ENCODE measurements at places on chromosomes 13 and 19.

- no peak for DNase-seq
Measured at GRCh38 chr13:24288870-24289269, 20.5 kb upstream of the C1QTNF9 start.

GRCh38 chr19:42246143-42246921 lies 3.9 kb upstream of the GSK3A start:
- DNase-seq: no peak

DNA sequence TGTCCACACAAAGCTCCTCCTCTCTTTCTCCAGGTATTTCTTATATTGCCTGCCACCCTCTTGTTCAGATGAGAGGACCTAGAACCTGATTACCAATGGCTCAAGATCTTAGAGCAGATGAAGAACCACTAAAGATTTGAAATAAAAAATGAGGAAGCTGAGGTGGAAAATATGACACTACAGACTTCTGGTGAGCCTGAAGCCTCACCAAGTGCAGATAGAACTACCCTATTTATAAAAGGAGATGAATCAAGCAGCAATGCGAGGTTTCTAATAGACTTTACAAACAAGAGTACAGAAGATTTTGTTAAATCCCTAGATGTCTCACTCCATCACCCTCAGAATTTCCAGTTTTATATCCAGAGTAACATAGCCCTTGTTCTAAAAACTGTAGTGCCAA lies 345.8 kb downstream of the TBC1D4 start:
- DNase-seq: no peak

DNA sequence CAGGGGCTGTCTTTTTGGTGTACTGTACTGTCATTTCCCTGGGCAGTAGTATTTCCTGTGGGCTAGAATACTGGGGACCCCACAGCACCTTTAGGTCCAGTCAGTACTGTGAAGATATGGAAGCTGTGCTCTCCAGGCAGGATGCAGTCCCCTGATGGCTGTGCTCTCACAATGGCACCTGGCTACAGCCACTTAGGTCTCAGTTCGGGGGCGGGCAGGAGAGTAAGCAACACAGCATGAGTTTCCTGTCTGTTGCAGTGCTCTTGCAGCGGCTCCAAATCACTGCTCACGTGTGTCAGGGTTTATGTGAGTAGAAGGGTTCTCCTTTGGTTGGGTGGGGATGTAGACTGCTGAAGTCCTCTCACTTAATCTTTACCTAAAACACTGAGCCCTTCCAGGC lies 810.4 kb downstream of the DACH1 start:
- DNase-seq: no peak

GRCh38 chr13:28718196-28718542 lies 601 bp downstream of the SLC46A3 start:
- DNase-seq: no peak

DNA sequence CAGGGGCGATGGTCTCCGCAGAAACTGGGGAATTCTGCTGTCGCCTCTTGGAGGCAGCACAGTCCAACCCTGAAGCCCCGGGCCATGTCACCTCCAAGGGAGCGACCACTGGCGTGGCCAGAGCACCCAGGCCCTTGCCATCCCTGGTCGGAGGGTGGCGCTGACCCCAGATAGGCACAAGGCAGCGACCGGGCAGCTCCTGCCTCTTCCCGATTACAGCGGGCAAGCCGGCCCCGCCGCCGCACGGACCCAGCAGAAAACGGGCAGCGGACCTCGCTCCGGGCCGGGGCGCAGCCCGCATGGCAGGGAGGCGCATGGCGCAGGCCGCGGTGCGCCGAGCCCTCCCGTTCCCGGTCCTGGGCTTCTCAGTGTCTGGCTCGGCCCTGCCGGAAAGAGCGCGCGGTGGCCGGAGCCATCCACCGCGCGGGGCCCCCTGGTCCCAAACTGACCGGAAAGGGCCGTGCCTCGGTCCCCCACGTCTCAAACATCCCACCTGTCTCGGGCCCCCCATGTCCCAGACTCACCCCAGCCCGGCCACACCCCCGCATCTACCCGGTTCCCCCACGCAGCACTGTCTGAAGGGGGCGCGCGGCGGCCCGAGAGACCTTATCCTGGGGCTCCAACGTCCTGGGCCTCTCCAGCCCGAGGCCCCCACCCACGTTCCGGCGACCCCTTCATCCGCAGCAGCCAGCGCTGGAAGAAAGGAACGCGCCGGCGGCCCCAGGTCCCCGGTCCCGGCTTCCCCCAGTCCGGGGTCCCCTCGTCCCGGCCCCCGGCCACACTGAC lies 727 bp downstream of the CERS1 start:
- peak; percentile 40 for DNase-seq

- DNase-seq: no peak
Measured at GRCh38 chr19:13002166-13002898, 7.1 kb downstream of the NFIX start.

- no peak for DNase-seq
Measured at GRCh38 chr19:30423481-30423880, 51.3 kb downstream of the ZNF536 start.

- DNase-seq: no peak
Measured at GRCh38 chr13:109043636-109044035, 414.2 kb downstream of the MYO16 start.

DNA sequence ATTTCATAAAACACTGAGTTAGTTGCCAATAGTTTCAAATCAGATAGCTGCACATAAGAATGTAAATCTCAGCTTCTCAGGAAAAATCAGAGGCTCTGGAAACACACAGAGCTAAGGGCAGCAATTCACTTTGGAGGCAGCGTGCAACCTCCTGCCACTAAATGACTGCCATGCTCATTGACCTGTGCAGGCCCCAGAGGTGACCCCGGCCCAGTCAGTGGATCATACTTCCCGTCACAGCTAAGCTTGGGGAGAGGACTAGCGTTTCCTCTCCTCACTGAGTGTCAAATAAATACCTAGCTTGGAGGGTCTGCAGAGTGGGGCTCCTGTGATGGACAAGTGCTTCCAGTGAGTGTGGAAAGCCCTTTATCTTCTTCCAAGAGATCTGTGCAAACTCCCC lies 67.2 kb downstream of the UQCRFS1 start:
- DNase-seq: no peak

- no peak for DNase-seq
Measured at GRCh38 chr19:55625004-55625326, 599 bp upstream of the ZNF784 start.

- DNase-seq: no peak
Measured at GRCh38 chr13:79695754-79696153, 214.8 kb downstream of the NDFIP2 start.

DNA sequence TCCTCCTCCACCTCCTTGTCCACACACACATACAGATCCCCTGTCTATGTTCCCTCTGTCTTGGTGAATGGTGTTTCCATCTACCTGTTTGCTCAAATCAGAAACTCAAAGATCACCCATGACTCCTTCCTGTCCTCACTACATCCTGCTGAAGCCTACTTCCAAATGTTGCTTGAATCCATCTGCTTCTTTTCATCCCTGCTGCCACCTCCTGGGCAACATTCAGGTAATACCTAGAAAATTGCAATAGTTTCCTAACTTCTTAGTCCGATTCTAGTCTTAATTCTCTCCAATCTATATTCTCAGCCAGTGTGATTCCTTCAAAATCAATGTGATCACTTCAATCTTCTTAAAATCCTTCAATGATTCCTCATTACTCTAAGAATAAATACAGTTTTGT lies 155.5 kb upstream of the STARD13 start:
- DNase-seq: no peak

DNA sequence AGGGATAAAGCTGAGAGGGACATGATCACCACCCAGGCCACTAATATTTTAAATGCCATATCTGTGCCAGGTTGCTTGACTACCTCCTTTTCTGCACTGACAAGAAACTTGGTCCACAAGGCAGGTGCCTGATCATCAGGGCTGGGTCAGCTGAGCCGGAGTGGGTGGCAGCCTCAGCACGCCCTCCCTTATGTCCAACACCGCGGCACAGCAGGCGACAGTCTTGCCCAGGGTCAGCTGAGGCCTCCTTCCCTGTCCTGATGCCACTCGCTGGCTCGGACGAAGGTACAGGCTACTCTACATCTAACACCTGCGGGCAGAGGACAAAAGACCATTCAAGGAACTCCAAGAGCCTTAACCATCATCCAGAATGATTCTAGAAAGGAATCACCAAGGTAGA lies 16.9 kb downstream of the ZC3H4 start:
- DNase-seq: no peak

DNA sequence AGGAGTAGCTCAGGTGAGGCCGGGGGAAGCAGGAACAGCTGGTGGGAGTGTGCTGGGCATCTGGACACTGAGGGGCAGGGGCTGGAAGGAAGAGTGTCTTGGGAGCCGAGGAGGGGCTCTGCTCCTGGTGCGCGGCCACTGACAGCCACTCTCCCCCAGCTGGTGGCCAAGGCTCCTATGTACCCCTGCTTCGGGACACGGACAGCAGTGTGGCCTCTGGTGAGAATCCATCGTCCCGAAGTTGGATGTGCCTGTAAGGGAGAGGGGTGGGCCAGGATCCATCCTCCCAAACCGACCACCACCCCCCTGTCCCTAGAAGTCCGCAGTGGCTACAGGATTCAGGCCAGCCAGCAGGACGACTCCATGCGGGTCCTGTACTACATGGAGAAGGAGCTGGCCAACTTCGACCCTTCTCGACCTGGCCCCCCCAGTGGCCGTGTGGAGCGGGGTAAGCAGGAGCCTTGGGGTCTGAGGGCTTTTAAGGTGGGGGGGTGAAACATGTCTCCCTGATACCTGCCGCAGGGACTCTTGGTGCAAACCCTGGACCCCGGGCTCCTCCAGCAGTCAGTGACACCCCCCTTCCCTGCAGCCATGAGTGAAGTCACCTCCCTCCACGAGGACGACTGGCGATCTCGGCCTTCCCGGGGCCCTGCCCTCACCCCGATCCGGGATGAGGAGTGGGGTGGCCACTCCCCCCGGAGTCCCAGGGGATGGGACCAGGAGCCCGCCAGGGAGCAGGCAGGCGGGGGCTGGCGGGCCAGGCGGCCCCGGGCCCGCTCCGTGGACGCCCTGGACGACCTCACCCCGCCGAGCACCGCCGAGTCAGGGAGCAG lies 2.0 kb upstream of the USF2 start:
- DNase-seq: no peak

- no peak for DNase-seq
Measured at GRCh38 chr13:44540761-44541434, 35.2 kb downstream of the TSC22D1 start.

GRCh38 chr13:102598061-102598460 lies 1.3 kb downstream of the TPP2 start:
- no peak for DNase-seq

Data from CMK (cell line).